ENCODE measurements at places on chromosomes 3 and 15. TPM values are rescaled to one million over a fixed set of nuclear protein-coding genes. Genes with fewer than 3 reads are reported as not detected.

Gene HRG
- not detected for total RNA-seq

Gene RETNLB
- total RNA-seq, result not detected

- H3K4me1 ChIP-seq, result no peaks in the 10 kb centered on the region
- DNase-seq, result no peak
- H3K27me3 ChIP-seq, result no peaks in the 10 kb centered on the region
- H3K4me3 ChIP-seq, result no peak overlapping the region
- H3K36me3 ChIP-seq, result no peaks in the 10 kb centered on the region
- no peak overlapping the region for H3K27ac ChIP-seq
Observed at GRCh38 chr3:189593581-189593980, 37.6 kb upstream of the TP63 start.

- no peaks in the 10 kb centered on the region for H3K36me3 ChIP-seq
- H3K4me3 ChIP-seq, result peak within 1 kb of the TSS; percentile 54
- no peaks in the 10 kb centered on the region for H3K27me3 ChIP-seq
- DNase-seq, result no peak
- peaks cover 38% of the 10 kb centered on the region for H3K4me1 ChIP-seq
Observed at GRCh38 chr3:157436583-157437291, at the start of gene PTX3. Gene PTX3 (plus strand): TSS chr3:157436850. CDS start chr3:157436934, 84 bp downstream.

- H3K4me3 ChIP-seq, result no peak overlapping the region
- no peak for DNase-seq
- H3K27ac ChIP-seq, result no peak overlapping the region
- H3K27me3 ChIP-seq, result no peaks in the 10 kb centered on the region
Observed at GRCh38 chr3:188824566-188824965, 347.2 kb upstream of the TPRG1 start.

DNA sequence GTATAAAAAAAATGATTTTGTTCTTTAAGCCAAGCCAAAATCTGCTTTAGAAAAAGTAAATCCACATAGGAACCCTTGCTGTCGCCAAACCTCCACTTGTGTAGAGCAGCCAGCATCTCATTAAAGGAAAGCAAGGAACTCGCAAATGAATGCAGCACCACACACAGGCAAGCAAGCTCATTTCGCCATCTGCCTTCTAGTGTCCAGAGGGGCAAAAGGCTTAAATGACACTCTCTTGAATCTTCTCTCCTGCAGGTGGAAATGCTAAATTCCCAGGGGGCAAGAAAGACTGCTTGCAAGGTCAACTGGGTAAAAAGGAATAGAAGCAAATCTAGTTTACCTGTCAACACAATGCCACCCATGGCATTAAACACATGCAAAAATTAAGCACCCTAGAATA lies 2.4 kb downstream of the MB21D2 start:
- no peak for DNase-seq
- peaks cover 10% of the 10 kb centered on the region for H3K4me1 ChIP-seq
- H3K27me3 ChIP-seq, result peaks cover 46% of the 10 kb centered on the region
- no peaks in the 10 kb centered on the region for H3K36me3 ChIP-seq
- no peak overlapping the region for H3K27ac ChIP-seq
- no peak overlapping the region for H3K4me3 ChIP-seq

GRCh38 chr3:116897382-116897781 lies 187.8 kb downstream of the TUSC7 start:
- no peaks in the 10 kb centered on the region for H3K4me1 ChIP-seq
- no peaks in the 10 kb centered on the region for H3K27me3 ChIP-seq
- no peak for DNase-seq
- no peaks in the 10 kb centered on the region for H3K36me3 ChIP-seq
- no peak overlapping the region for H3K4me3 ChIP-seq
